ENCODE measurements at places on chromosomes 5 and 9.

GRCh38 chr5:102539562-102539961, 40.8 kb upstream of the SLCO6A1 start:
- no peak for DNase-seq

DNA sequence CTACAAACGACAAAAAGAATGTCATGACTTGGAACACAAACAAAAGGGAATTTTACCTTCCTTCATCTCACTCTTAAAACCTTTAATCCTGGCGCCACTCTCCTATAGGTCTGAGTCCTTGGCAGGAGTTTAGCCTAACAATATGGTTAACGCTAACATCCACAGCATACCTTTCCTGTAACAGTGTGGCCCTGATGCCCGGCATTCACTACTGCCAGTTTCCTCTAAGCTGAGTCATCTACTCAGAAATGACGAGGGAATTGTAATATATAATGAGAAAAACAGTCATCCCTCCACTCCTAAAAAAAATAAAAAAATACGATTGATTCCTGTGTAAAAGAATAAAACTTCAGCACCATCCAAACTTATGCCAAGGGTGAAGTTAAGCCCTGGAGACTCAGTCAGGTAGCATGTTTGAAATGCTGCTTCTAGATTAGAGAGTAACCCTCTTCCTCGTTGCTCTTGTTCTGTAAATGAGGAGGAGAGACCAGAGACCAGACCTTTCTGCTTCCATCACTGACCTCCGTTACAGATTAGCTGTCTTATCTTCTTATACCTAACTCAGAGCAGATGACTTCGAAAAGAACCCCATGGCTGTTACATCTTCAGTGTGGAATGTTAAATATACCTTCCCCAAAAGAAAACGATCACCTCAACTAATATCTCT, 37.4 kb downstream of the CCDC125 start:
- peak; percentile 49 for DNase-seq

DNA sequence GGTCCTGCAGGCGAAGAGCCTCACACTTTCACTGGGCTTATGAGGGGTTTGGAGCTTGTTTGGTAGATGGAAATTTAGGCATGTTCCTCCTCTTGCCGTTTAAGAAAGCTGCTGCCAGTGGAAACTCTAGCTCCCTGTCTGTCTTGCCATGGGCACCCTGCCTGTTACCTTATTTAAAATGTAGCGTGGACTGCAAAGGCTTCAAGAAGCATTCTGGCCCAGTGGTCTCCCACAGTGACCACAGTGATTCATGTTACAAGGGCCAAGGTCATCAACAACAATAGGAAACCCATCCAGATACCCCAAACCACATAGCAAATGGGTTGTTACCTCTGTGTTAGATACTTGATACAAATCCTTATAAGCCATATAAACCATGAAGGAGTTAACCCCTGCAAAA, 96.6 kb downstream of the DPYSL3 start:
- no peak for DNase-seq

GRCh38 chr9:6955251-6955921, 197.6 kb downstream of the KDM4C start:
- DNase-seq: no peak

DNA sequence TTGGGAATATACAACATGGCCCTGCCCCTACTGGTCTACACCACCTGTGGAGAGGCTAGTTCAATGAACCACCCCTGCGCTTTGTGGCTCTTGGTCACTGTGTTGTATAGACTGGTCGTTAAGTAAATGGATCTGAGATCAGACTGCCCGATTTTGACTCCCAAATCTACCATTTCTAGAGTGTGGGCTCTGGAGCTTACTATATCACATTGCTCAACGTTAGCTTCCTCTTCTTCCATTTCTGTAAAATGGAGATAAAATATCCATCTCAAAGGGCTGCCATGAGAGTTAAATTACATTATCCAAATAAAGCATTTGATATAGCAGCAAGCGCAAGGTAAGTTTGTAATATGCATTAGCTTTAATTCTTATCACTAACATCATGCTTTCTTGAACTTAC, 52.7 kb upstream of the IFNK start:
- DNase-seq: no peak

- no peak for DNase-seq
These were observed 91.8 kb upstream of the ZNF366 start for GRCh38 chr5:72599065-72599433.

DNA sequence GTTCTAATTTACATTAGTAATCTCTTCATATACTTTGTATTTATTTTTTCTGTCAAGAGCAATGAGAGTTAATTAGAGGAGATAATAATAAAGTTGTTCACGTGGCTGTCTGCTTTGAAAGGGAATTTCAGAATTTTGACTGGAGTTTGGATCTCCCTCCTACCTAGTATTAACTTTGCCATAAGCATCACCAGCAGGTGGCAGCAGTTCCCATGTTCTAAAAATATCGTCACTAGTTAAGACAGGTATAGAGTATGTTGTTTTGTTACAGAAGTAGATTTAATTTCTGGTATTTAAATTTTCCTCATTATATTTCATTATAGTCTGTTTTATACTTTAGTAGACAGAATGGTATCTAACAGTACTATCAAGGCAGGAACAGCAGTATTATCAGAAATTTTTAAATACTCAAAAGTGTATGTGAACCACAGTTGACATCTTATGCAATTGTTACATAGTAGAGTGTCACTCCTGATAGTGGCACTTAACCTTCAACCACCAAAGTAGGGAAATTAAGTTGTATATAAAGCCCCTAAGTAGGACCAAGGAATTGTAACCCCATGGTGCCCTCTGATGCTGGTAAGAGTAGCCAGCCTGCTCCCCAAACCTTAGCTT, 20.4 kb downstream of the GNPDA1 start:
- peak; percentile 57 for DNase-seq

GRCh38 chr5:95280401-95281095, 4.3 kb downstream of the MCTP1 start:
- DNase-seq: no peak

GRCh38 chr5:180491496-180491895, 2.7 kb upstream of the CNOT6 start:
- DNase-seq: no peak

DNA sequence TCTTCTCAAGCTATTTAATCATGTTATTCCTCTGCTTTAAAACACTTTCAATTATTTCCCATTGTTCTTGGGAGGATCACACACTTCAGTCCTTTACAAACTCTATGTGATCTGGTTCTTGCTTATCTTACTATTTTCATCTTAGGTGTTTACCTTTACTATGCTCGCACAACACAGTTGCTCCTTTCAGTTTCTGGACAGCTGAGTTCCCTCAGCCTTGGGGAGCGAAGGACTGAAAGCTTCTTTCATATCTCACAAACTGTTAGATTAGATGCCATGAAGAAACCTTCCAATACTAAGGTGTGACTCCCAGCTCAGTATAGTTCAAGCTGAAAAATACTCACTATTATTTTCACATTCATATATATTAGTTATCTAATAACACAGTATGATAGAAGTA, 117.9 kb downstream of the CDC42SE2 start:
- no peak for DNase-seq

- no peak for DNase-seq
These were observed 162.3 kb downstream of the AOPEP start for GRCh38 chr9:94888775-94889174.

- DNase-seq: no peak
These were observed 14.7 kb upstream of the TMEM250 start for GRCh38 chr9:136133191-136133958.

GRCh38 chr5:41071975-41072374, 833 bp upstream of the MROH2B start:
- peak; percentile 51 for DNase-seq

DNA sequence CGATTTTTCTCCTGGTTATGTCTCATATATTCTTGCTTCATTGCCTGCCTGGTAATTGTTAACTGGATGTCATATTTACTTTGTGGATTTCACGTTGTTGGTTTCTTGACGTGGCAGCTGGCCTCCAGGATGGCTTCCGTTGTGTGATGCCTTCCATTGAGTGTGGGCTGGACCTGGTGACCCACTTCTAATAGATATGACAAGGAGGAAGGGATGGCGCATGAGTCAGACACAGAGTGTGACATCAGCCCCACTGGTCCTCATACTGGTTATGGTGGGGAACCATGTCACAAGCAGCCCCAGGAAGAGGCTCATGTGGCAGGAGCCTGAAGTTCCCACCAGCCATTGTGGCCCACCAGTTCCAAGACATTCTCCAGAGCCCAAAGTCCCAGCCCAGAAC, 6.4 kb upstream of the PAEP start:
- peak; percentile 54 for DNase-seq

DNA sequence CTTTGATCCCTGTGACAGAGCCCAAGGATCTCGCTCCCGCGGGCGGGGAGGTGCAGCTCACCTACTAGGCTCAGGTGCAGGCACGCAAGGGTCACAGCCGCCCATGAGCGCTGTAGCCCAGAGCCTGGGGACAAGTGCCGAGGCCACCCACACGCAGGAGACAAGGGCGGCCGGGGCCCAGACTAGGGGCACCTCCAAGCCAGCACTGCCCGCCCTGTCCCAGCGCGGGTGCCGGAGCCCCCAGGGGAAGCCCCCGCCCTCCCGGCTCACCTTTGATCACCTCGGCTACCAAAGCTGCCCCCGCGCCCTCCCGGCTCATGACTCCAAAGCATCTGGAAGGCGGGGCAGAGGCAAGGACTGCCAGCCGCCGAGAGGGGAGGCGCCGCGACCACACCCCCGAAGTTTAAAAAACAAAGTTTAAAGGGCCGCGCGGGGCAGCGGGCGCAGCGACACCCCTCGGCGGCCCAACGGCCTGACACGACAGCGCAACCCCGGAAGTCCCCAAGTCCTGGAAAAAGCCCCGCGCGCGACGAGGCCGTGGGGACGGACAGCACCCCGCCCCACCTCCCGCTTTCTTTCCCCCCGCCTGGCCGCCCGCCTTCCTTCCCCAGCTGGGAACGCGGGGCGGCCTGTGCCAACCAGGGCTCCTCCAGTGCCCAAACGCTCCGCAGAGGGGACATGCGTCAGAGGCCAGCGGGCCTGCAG, 53.0 kb downstream of the CDC14B start:
- peak; percentile 60 for DNase-seq

DNA sequence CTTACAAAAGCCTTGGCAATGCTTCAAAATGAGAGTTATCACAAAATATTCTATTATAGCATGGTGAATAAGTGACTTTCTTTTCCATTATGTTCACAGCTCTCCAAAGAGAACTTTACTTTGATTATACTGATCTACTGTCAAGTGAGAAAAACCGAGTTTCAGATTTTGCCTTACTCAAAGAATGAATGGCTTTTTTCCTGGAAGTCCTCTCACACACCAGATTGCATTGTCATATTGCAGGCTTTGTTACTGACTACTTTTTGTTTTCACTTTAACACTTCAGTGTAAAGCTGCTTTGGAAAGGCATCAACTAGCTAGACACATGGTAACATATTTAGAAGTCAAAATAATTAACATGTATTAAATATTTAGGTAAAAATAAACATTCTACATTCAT, 765.2 kb upstream of the NUDT12 start:
- DNase-seq: no peak

- DNase-seq: no peak
These were observed 85.4 kb upstream of the PRRC1 start for GRCh38 chr5:127431977-127432585.

- DNase-seq: no peak
These were observed 25.6 kb upstream of the SMC2 start for GRCh38 chr9:104068546-104068945.

GRCh38 chr5:107466233-107466769, 204.4 kb downstream of the EFNA5 start:
- peak; percentile 84 for DNase-seq

DNA sequence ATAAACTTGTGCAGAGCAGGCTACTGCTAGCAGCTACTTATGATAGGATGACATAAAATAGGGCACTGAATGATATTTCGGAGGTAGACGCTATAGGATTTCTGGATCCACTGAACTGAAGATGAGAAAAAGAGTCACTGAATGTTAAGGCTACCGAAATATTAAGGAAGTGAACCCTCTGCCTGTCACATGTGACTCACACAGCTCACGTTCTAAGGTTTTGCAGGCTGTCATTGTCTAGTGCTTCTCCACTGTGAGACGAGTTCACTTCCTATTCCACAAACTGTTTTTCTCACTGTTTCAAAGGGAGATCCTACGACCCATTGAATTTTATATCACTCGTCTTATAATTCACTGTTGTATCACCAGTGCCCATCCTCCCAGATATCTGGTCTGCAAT, 100.8 kb downstream of the CTNND2 start:
- no peak for DNase-seq

- no peak for DNase-seq
These were observed 8.4 kb downstream of the PCYOX1L start for GRCh38 chr5:149366169-149366729.

- no peak for DNase-seq
These were observed 644 bp downstream of the IER5L start for GRCh38 chr9:129177443-129177790.

DNA sequence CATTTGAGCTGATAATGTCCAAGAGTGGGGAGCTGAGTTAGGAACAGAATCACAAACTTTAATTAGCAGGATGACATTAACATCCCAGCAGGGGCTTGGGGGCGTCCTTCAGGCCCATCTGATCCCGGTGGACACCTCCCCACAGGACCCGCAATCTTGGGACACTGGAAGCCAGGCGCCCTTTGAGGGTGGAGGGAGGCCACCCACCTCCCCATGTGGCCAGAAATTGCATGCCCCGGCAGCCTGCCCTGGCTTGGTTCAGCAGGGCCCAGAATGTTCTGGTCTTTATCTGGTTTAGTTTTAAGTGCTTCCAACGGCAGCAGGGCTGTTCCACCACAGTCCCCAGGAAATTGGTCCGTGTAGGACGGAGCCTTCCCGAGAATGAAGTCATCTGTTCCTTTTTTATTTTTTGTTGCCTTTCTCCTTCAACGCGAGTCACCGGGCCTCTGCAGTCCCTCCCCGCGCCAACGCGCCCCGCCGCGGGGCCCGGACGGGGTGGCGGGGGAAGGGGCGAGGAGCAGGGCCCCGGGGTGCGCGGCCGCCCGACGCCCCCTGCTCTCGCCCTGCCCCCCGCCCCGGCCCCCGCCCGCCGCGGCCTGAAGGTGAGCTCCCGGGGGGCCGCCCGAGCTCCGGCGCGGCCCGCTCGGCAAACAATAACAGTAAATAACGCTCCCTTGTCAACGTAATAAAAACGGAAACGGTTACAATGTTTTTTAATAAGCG, 207.9 kb downstream of the C9orf50 start:
- peak; percentile 56 for DNase-seq

- DNase-seq: no peak
These were observed 184.6 kb downstream of the AUH start for GRCh38 chr9:91177081-91177480.
